ENCODE measurements at places on chromosomes 6 and 20. TPM values are rescaled to one million over a fixed set of nuclear protein-coding genes. Genes with fewer than 3 reads are reported as not detected.

Gene GRIK2
- 0.39 TPM for total RNA-seq

Gene FAM83B
- not detected for total RNA-seq

Gene ULBP3
- 2.9 TPM for total RNA-seq

Gene PLG
- total RNA-seq, result not detected

Gene EPM2A
- total RNA-seq, result 3.6 TPM

Gene POU5F1
- 9.5 TPM for total RNA-seq

Gene NFATC2
- 8.5 TPM for total RNA-seq

Gene TMEM244
- not detected for total RNA-seq

Gene CALHM6
- not detected for total RNA-seq

Gene KIF25
- total RNA-seq, result 0.05 TPM

Gene NELFE
- 79.1 TPM for total RNA-seq

Gene SOBP
- 1.3 TPM for total RNA-seq

Gene CDH26
- not detected for total RNA-seq

Gene LRRC73
- 0.88 TPM for total RNA-seq

Gene PRRT1
- total RNA-seq, result 0.41 TPM

Gene ARHGAP40
- not detected for total RNA-seq

Gene DYNLT2
- 0.44 TPM for total RNA-seq

Gene RCAN2
- not detected for total RNA-seq

Gene PAK5
- not detected for total RNA-seq

Gene EEF1A2
- total RNA-seq, result 140 TPM

Gene PACSIN1
- not detected for total RNA-seq

Gene RAB23
- total RNA-seq, result 9.0 TPM

Gene COL19A1
- not detected for total RNA-seq

Gene PRPH2
- not detected for total RNA-seq

Gene BTN1A1
- total RNA-seq, result not detected

Gene SPATS1
- total RNA-seq, result not detected

Gene PTCRA
- total RNA-seq, result not detected

Gene TMC2
- not detected for total RNA-seq

Gene TREML4
- total RNA-seq, result not detected

Gene LGSN
- total RNA-seq, result 2.3 TPM

Gene PRSS16
- total RNA-seq, result 2.5 TPM

Gene DPPA5
- not detected for total RNA-seq

Gene NOTCH4
- total RNA-seq, result 0.74 TPM

Gene KCNK5
- 1.3 TPM for total RNA-seq

Gene MATN4
- total RNA-seq, result 0.15 TPM

Gene GJA10
- total RNA-seq, result not detected

Gene EFCAB8
- not detected for total RNA-seq

Gene EPPIN
- not detected for total RNA-seq

Gene CDKAL1
- 3.2 TPM for total RNA-seq

Gene TINAG
- total RNA-seq, result not detected

Gene KIAA1755
- total RNA-seq, result 0.13 TPM

Gene ATP6V1G2
- total RNA-seq, result 0.72 TPM

Gene MYCT1
- total RNA-seq, result not detected

Gene MROH8
- 1.7 TPM for total RNA-seq

Gene MYH7B
- 0.10 TPM for total RNA-seq

Gene THBD
- total RNA-seq, result 49.5 TPM

Gene IFNGR1
- 38.9 TPM for total RNA-seq

Gene DEFB124
- total RNA-seq, result not detected

All from A549 treated with GW870086 at 1 μM for 4 hours (cell line).